ENCODE measurements at places on chromosomes 12 and 14.
A peak's percentile ranks its signal among the peaks of the same experiment; 100 is the strongest.

GRCh38 chr12:96166765-96167164 is 27.4 kb upstream of the ELK3 start:
- DNase-seq = no peak

GRCh38 chr12:39646963-39647362 is 27.4 kb upstream of the ABCD2 start:
- DNase-seq = peak; percentile 4

DNA sequence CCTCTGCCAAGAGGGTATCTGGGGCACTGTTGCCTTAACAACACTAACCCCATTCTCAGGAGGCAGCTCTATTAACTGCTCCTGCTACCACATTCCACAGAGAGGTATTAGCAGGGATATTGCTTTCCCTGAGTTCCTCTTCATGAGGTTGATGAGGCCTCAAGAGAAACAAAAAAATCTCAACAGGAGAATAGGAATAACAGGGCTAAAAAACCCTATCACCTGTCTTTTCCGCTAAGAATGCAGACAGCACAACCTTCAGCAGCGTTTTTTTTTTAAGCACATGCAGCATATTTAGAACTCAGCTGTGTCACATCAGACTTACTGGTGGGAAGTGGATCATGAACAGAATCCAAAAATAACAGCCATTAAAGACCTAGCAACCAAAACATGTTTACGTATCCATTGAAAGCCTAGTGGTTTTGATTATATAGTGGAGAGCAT is 29.2 kb downstream of the ATF7 start:
- DNase-seq = peak; percentile 64

- DNase-seq = no peak
These were observed 333.6 kb downstream of the ADGRD1 start for GRCh38 chr12:131287015-131287937.

- no peak for DNase-seq
These were observed 8.1 kb upstream of the ZNF385A start for GRCh38 chr12:54392485-54393206.

DNA sequence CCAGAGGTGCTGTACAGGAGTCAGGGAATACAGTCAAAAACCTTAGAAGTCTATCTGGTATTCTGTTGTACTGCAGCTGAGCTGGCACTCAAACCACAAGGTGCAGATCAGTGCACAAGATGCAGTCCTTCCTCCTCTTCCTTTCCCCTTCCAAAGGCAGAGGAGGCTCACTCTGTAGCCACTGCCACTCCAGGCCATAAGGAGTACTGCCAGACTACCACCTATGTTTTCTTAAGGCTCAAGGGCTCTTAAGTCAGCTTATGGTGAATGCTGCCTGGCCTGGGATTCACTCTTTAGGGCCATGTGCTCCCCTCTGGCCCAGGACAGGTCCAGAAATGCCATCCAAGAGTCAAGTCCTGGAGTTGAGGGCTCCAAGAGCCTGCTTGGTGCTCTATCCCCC is 200.3 kb downstream of the CRADD start:
- no peak for DNase-seq

GRCh38 chr14:67186789-67187584 is 2.3 kb upstream of the GARIN2 start:
- peak; percentile 60 for DNase-seq

DNA sequence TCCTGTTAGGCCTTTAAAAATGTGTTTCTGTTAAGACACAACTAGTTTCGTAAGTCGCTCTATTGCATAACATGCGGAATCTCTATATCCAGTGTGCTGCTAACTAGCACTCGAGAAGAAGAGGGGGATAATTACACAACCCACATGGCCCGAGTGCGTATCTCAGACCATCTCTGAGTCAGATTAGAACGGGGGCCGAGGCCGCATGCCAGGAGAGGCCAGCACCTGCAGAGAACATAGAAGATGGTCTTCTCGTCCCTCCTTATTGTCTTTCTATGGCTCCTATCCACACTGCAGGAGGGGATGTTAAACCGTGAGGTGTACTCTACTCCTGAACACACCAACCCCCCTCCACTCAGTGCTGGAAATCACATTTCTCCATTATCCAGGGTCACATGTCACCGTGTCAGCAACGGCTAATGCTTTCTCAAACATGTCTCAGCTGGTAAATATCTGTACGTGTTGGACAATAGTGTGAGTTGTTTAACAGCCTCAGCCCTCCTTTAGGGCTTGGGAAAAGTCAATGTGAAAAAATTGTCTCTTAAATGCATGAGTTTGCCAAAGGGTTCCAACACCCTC is 56.3 kb downstream of the CCDC88C start:
- peak; percentile 76 for DNase-seq

DNA sequence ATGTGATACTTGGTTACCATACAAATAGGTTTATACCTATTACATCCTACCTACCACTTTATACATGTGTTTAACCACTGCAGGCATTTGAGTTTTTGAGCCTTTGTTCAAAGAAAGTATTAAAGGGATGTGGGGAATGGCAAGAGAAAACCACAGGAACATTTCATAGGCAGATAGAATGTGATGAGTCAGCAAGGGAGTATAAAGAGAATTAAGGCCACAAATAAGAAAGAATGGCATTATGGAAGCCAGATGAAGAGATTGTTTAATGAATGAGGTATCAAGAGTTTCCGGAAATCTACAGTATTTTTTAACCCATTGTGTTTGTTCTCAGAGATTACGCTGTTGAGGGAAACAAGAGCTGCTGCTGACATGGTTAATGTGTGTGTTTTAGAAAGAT is 66.9 kb downstream of the METTL25 start:
- DNase-seq = peak; percentile 62

All from fibroblast of pulmonary artery (primary cell).